ENCODE measurements at places on chromosomes 11 and 22.

- no peak for DNase-seq
These were observed 20.7 kb upstream of the CECR2 start for GRCh38 chr22:17348464-17349103.

GRCh38 chr22:28981818-28982499, 79.7 kb downstream of the C22orf31 start:
- no peak for DNase-seq

- no peak for DNase-seq
These were observed 61.5 kb downstream of the MSANTD4 start for GRCh38 chr11:105960252-105961245.

DNA sequence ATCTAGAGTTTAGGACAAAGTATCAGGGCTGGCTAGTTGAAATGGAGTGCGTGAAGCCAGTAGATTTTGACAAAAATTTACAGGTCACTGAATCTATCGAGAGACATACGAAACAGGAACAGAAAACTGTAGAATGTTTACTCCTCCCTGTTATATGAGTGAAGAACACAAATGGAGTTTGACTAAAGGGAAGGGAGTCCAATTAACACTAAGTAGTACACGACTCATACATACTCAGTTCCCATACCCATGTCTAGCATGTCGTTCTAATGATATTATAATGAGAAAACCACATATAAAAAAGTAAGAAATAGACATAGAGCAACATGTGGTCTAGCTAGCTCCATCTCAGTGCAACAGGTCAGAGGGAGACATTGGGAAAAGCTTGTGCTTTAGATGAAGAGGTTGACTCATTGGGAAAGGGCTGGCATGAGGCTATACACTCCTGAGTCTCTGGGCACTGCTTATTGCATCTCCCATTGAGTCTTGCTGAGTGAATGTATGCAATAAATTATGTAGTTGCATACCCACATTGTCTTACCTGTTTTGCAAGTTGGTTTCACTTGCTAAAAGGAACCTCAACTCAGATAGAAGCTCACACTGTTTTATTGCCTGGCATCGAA, 43.5 kb downstream of the CD44 start:
- no peak for DNase-seq

DNA sequence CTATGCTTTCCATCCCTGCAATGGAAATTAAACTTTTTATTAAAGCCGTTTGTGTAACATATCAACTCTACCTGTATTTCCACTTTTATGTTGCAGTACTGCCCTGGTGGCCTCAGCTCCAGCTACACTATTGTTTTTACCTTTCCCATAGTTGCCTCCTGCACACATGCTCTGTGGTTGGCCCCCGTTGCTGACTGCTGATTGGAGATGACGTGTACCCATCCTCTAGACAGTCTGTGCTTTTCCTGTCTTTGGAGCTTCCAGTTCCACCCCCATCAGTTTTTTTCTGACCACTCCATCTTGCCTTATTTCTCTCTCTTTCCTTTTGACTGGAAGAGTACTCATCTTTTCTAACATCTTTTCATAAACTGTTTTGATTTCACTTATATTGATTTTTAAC, 123.8 kb downstream of the TEAD1 start:
- no peak for DNase-seq

DNA sequence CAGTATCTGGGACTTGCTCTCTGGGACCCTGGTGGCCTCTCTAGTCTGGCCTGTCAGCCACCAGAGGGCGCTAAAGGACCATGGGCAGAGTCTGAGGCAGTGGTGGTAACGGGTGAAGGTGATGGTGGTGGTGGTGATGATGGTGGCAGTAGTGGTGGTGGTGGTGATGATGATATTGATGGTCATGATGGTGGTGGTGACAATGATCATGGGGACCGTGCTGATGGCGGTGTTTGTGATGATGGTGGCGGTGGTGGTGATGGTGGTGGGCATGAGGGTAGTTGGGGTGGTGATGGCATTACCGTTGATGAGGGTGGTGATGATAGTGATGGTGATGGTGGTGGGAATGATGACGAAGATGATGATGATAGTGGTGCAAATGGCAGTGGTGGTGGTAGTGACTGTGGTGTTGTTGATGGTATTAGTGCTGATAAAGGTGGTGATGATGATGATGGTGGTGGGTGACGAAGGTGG, 16.0 kb downstream of the TRPM5 start:
- peak; percentile 52 for DNase-seq

GRCh38 chr22:29641042-29641699, 37.7 kb downstream of the NF2 start:
- no peak for DNase-seq

DNA sequence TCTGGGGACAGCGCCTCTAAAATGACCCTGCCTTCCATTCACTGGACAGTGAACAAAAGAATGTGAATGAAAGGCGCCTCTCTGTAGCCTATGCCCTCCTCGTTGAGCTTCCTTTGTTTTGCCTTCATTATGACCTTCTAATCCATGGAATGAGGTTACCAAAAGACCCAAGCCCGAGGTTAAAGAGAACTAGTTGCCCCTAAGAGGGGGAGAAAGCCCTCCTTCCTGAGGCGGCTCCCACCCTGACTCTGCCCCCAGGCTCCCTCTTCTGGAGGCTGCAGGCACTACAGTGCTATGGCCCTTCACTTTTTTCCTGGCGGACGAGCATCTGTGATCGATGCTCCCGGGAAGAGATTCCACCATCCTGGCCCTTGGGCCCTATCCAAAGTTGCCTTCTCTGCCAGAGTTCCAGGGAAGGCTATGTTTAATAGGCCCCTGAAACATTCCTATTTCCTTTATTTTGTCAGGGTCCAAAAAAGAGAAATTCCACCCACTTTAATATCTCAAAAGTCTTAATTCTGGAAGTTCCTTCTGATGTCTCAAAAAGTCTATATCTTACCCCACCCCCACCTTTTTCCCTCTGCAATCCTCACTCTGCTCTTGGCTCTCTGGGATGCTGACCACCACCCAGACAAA, 147.3 kb downstream of the FEZ1 start:
- peak; percentile 37 for DNase-seq

- no peak for DNase-seq
These were observed 773 bp downstream of the HRAS start for GRCh38 chr11:534396-535209.

DNA sequence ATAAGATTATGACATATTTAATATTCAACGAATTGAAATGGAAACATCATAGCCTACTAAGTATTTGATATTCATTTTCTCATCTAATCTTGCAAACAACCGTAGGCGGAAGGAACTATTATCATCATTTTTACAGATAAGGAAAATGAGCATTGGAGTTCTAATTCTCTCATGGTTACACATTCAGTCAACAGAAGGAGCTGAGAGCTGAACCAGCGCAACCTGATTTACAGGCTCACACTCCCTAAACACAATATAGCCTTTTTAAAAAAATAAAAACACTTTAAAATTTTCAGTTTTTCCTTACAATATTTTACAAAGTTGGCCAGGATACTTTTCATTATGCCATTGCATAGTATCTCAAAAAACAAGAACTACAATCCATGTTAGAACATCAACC, 74.8 kb downstream of the APOL5 start:
- no peak for DNase-seq

DNA sequence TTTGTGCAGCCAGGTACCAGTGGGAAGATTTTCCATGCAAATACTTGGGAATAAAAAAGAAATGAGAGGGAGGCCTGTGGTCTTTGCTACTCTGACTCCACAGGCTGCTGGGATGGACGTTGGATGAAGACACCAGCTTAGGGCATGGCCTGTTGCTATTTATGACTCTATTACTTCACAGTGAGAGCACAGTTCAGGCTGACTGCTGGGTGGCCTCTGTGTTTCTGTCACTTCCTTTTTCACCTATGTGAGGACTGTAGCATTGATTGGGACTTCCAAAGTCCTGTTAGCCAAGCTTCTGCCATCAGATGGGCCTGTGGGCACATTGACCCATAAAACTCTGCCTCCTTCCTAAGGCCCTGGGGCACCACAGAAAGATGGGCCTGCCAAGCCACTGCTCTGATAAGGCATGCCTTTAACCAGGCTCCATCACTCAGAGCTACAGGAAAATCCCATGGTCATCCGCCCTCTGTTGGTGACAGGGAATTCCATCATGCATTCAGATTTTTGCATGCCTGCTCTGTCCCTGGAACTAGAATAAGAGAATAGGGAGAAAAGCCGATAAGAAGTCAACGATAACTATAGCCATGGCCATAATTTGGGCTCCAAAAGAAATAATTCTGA, 64.6 kb downstream of the KCNJ1 start:
- DNase-seq: peak; percentile 17

DNA sequence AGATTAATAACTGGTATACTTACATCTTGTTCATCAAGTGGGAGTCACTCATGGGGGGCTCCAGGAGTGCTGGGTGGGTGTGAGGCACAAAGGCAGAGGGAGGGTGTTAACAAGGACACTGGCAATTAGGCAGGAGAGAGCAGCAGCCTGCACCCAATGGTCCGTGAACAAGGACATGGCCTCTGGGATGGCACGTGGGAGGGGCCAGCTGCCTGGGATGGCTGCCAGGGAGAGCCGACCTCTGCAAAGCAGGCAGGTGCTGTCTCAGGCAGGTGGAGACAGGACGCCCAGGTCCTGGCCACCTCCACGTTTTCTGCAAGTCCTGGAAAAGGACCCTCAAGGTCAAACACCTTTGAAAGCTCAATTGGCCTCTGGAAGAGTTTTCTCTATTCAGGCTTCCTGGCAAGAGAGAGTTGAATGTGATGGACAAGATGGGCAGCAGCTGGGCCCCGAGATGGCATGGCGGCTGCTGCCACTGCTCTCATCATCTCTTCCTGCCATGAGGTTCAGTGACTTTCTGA, 257.1 kb downstream of the BUD13 start:
- DNase-seq: no peak

DNA sequence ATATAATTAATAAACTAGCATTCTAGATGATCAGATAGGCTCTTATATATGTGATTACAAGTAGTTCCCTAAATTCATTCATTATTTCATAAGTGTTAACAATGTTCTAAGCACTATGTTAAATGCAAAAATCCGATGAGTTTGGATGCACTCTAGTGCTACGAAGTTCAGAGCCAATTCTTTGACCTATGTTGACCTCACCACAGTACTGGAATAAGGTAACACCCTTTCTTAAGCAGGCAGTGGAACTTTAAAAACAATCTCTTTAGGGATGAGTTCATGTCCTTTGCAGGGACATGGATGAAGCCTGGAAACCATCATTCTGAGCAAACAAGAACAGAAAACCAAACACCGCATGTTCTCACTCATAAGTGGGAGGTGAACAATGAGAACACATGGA, 68.3 kb upstream of the UCP3 start:
- no peak for DNase-seq

DNA sequence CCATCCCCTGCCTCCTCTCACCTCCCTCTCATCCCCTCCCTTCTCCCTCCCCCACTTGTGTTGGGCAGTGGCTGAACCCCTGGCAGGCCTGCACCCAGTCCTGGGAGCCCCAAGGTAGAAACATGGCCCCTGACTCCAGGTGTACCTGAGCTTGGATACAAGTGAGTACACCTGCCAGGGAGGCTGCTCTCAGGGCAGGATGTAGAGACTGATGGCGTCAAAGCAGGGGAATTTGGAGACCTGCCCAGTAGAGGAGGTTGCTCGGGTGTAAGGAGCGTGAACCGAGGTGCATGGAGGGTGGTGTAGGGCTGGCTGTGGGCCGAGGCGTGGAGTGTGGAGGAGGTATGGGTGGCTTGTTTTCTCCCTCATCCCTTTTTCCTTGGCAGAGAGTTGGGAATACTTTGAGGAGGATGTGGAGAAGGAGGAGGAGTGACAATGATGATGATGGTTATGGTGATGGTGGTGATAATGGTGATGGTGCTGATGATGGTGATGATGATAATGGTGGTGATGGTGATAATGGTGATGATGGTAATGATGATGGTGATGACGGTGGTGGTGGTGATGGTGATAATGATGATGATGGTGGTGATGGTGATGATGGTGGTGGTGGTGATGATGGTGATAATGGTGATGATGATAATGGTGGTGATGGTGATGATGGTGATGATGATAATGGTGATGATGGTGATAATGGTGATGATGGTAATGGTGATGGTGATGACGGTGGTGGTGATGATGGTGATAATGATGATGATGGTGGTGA, 12.3 kb downstream of the MRGPRG start:
- DNase-seq: no peak

- peak; percentile 79 for DNase-seq
These were observed 4.4 kb upstream of the PRR5 start for GRCh38 chr22:44697423-44698141.

DNA sequence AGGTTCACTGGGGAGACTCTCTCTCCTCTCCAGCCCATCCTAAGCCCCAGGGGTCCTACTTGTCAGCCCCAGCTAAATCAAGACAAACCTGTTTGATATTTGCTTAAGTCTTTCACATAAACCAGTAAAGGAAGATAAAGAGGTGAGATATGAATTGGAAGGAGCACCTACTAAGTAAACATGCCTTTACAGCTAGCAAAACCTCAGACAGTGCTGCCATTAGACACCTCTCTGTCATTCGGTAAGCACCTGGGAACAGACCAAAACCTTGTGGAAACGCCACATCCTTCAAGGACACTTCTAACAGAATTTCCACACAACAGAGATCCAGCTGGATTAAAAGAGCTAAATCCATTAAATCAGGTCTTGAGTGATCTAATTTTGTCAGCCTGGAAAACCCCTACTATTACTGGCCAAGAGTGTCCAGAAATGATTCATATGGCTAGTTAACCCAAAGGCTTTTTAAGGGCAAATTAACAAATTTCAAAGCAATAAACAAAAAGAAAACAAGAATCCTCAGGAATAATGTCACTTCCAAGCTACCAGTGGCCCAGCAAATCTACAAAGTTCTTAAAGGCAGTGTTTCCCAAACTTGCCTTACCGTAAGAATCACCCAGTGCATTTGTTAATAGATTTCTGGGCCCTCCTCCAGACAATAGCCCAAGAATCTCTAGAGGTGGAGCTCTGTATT, 2.4 kb downstream of the VPS37C start:
- DNase-seq: no peak

- peak; percentile 72 for DNase-seq
These were observed 20.3 kb upstream of the MRPL17 start for GRCh38 chr11:6703247-6704063.
